ENCODE measurements at places on chromosomes 1 and 21.

DNA sequence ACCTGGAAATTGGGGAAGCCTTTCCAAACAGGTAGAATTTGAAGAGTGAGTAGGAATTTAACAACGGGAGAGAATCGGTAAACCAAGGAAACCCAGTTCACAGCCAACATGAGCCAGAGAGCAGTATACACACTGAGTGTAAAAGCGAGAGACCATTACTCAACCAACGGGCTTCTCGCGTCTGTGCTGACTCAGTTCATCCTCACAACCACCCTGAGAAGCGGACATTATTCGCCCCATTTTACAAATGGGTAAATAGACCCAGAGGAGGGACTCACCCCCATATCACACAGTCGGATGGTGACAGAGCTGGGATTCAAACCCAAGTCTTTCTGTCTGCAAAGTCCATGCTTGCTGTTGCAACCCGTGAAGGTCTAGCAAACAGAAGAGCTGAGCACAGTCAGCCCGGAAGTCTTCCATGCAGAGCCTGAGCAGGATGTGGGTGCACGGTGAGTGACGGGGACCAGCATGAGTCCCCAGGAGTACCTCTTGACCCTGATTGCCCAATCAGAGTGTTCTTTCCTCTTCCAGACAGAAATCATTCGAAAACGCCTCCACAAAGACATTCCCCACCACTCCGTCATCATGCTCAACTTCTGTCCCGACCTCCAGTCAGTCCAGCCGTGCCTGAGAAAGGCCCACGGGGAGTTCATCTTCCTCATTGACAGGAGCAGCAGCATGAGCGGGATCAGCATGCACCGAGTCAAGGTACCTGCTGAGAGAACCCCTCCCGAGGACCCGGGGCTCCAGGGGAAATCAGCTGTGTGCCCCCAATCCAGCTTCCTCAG is 32.3 kb downstream of the VWA5B1 start:
- DNase-seq = no peak

- DNase-seq = peak; percentile 67
These were observed 13.2 kb downstream of the AGRN start for GRCh38 chr1:1033009-1033587.

DNA sequence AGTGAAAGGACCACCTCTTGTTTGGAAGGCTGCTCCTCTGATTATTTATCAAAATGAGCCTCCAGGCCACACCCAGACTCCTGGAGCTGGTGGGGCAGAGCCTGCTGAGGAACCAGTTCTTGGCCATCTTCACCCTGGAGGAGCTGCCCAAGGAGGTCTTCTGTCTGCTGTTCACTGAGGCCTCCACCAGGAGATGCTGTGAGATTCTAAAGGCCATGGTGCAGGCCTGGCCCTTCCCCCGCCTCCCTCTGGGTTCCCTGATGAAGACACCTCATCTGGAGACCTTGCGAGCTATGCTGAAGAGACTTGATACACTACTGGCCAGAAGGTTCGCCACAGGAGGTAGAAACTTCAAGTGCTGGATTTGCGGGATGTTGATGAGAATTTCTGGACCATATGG is 61.7 kb upstream of the GJA8 start:
- DNase-seq = no peak

- no peak for DNase-seq
These were observed 88.3 kb downstream of the SCMH1 start for GRCh38 chr1:41153750-41154274.

GRCh38 chr1:153832293-153832692 is 57.1 kb downstream of the SLC27A3 start:
- DNase-seq = no peak

GRCh38 chr1:241518476-241519307 is 863 bp downstream of the FH start:
- DNase-seq = peak; percentile 12

- DNase-seq = no peak
These were observed 7.7 kb downstream of the IFNAR2 start for GRCh38 chr21:33237486-33237885.

DNA sequence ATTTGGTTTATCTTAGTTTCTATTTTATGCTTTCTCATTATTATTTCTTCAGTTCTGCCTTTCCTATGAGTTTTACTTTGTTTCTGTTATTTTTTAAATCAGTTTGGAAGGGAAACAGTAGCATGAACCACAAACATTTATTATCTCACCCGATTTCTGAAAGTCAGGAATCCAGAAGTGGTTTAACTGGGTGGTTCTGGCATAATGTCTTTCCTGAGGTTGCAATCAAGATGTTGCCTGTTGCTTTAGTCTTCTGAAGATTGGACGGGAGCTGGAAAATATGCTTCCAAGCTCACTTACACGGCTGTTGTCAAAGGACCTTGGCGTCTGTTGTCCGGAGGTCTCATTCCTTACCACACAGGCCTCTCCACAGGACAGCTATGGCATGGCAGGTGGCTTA is 50.4 kb downstream of the SNRPE start:
- no peak for DNase-seq

DNA sequence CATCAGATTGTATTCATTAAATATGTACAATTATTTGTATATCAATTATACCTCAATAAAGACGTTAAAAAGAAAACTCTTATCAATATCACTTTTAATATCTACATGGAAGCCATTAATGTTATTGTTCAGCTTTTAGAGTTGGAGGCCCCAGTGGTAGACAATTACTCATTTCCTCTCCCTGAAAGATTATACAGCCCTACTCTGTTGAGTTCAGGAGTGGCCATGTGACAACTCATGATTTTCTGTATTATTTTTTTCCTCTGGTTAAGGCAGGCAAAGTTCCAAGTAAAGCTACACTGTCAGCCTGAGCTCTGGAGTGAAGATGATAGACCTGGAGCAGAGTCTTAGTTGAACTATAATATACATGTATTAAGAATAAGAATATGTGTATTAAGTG is 247.9 kb upstream of the B3GALT2 start:
- DNase-seq = no peak

GRCh38 chr21:15001857-15002606 is 62.8 kb downstream of the NRIP1 start:
- DNase-seq = no peak

Data from stimulated activated CD8-positive, alpha-beta memory T cell treated with anti-CD3 and anti-CD28 coated beads, Interleukin-15, amount 100 ng/mL, for 24 hours (primary cell).